ENCODE measurements at places on chromosomes 7 and 10. TPM values are rescaled to one million over a fixed set of nuclear protein-coding genes. Genes with fewer than 3 reads are reported as not detected.

- no peak for DNase-seq
Observed at GRCh38 chr10:122850705-122851640, 5.3 kb upstream of the CUZD1 start.

DNA sequence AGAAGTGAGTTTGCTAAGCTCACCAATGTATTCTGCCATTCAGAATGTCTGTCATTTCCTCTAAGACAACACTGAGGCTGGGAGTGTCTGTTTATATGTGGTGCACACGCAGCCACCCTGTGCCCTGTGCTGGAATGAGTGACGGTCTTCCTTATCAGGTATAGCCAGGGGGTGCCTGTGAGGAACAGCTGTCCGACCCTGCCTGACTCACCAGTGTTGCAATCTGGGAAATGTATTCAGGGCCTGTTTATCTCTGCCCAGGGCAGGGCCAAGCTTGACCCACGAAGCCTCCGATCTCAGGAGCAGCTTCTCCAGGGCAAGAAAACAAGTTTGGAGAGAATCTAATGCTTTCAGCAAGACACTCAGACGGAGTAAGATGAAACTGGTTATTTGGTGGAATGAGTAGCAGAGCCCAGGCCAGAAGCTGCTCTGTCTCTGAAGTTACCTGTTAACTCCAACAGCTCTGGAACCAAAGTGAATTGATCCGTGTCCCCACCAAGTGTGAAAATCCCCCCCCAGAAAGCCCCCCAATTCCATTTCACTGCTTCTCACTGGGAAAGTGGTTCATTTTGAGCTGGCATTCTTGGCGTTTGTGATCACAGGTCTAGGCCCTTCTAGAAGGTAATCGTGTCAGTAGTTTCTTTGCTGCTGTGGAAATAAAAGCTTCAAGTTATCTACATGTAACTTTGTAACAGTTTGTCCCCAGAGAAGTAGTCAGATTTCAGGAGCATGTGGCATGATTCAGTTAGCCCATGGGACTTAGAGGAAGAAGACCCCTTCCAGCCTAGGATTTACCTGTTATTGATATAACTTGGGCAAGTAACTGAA lies 6.1 kb upstream of the UBE2H start:
- DNase-seq: no peak

GRCh38 chr7:20030417-20030816 lies 186.8 kb downstream of the MACC1 start:
- DNase-seq: no peak

DNA sequence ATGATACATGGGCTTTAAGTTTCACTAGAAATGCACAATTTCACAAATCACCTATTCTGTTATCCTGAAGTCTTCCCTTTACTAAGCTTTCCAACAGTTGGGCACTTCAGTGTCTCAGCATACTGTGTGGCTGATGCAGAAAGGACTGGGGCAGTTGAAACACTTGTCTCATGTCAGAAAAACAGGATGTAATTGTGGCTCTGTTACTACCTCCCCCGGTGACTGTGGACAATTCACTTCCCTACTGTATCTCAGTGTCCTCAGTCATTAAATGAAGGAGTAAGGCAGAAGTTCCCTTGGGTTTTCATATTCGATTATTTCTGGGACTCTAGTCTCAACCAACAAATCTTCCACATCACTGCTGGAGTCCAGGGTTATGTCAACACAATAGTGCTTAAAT lies 17.9 kb downstream of the ANKRD22 start:
- no peak for DNase-seq

DNA sequence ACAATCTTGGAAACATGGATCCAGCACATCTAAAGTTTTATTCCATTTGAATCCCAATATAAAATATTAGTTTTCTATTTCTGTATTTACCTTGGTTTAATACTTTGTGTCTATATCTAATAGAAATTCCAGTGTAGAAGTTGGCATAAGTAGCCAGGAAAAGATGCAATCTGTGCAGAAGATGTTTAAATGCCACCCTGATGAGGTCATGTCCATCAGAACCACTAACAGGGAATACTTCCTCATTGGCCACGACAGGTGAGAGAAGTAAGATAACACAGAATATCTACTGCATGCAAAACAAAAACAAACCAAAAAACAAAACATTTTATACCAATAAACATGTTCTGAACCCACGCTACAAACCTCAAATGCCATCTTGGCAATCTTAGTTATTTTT lies 15.7 kb downstream of the PLEKHS1 start:
- DNase-seq: no peak

DNA sequence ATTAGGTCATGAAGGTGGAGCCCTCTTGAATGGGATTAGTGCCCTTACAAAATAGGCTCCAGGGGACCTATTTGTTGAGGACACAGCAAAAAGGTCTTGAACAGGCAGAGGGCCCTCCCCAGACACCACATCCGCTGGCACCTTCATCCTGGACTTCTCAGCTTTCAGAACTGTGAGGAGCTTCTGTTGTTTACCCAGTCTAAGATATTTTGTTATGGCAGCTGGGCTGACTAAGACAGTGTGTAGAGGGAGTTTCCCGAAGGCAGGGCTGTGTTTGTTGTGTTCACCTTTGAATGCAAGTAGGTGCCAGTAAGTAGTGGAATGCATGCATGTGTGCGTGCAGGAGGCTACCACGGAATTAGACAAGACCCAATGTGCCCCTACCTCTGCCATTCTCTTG lies 106.7 kb downstream of the PTPRE start:
- DNase-seq: no peak

GRCh38 chr7:73504920-73505319 lies 17.2 kb downstream of the BAZ1B start:
- DNase-seq: no peak

Gene JCAD
- total RNA-seq: 20.4 TPM

Gene ATOH7
- total RNA-seq: 0.70 TPM

Gene OR13A1
- 0.35 TPM for total RNA-seq

Gene PLXDC2
- 60.0 TPM for total RNA-seq

Gene HKDC1
- not detected for total RNA-seq

Gene TAC1
- 0.36 TPM for total RNA-seq

Gene PTPRE
- 2.0 TPM for total RNA-seq

Gene SNCG
- total RNA-seq: 92.0 TPM

Gene GRID1
- total RNA-seq: 0.22 TPM

Gene PKD1L1
- total RNA-seq: 0.18 TPM

Gene ANTXRL
- total RNA-seq: not detected

Gene OLAH
- total RNA-seq: 0.69 TPM
